ENCODE measurements at places on chromosomes 2 and 18. TPM values are rescaled to one million over a fixed set of nuclear protein-coding genes. Genes with fewer than 3 reads are reported as not detected.

CGREF1 gene
- total RNA-seq, result 3.0 TPM

AQP12B gene
- not detected for total RNA-seq

AQP12A gene
- total RNA-seq, result not detected

R3HDM1 gene
- 35.3 TPM for total RNA-seq

DLX2 gene
- 0.19 TPM for total RNA-seq

KANSL1L gene
- total RNA-seq, result 51.8 TPM

DCDC2C gene
- total RNA-seq, result not detected

UGT1A10 gene
- not detected for total RNA-seq

DNA sequence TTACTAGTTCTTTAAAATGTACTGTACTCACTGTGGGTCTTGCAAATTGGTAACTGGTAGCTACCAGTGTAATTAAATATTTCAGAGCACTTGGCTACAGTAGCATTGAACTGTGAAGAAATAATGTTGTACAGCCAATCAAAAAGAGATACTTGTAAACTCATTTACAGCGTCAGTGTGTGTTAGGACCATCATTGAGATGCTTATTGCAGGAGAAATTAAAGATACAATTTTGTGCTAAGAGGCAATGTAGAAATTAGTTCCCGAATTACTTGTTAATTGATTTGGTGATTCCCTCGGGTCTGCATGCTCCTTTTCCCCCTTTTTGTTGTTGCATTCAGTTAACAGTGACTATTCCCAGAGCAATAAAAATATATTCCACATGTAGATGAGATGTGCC lies 330.5 kb downstream of the AGAP1 start:
- no peak for DNase-seq

DNA sequence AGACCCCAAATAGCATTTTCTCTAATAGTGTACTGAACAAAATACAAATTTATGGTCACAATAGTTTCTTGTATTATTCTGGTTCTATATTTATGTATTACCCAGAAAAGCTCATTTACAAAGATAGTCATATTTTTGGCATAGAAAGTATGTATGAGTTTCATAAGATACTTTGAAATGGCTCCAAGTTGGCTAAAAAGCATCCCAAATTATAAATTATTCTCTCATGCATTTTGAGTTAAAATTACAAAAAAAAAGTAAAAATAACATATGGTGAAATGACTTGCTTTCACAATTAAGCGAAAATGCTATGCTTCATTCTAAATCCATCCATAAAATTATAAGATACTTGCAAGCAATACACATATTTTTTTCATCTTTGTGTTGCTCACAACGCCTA lies 530.7 kb downstream of the ZNF804A start:
- no peak for DNase-seq

- DNase-seq, result no peak
Observed at GRCh38 chr2:216918088-216918680, 58.3 kb upstream of the TNP1 start.

DNA sequence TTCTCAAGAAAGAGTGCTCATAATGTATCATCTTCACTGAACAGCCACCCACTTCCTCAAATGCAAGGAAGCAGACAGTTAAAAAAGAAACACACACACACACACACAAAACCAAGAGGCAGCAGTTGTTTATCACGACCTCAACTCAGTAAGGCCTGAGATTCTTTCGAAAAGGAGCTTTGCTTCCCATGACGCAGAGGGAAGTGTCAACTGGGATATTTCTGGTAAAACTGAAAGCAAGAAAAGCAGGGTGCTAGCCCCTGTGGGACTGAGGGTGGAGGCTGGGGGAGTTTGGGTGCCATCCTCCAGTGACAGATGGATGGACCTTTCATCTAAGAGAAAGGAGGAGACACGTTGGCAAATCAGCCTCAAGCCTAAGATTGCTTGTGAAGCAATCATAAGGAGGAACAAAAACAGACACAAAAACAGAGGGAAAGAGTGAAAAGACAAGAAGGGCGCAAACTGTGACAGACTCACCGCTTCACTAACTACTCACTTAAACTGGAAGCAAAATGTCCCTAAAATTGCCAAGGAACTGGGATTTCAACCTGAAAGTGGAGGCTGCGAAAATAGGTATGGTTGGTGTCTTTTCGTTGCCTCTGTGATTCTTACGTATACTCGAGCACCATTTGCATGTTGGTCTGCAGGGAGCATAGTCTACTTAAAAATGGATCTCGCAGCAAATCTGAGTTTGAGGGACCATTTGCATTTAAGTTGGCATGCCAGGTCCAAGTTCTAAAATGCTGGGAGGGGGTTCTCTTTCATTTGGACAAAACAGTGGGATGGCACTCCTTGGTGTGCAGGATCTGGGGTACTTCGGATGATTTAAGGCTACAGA lies at the start of gene ARHGAP25:
ARHGAP25 (plus strand) TSS at position 124 of the 838 bp plus-strand sequence; CDS start at position 513, 389 bp downstream.
- DNase-seq, result no peak

GRCh38 chr2:237866101-237866621 lies 6.7 kb downstream of the RAMP1 start:
- no peak for DNase-seq

GRCh38 chr18:9066817-9067306 lies 35.6 kb upstream of the NDUFV2 start:
- no peak for DNase-seq

- peak; percentile 0 for DNase-seq
Observed at GRCh38 chr2:128466376-128466775, 147.7 kb upstream of the HS6ST1 start.

DNA sequence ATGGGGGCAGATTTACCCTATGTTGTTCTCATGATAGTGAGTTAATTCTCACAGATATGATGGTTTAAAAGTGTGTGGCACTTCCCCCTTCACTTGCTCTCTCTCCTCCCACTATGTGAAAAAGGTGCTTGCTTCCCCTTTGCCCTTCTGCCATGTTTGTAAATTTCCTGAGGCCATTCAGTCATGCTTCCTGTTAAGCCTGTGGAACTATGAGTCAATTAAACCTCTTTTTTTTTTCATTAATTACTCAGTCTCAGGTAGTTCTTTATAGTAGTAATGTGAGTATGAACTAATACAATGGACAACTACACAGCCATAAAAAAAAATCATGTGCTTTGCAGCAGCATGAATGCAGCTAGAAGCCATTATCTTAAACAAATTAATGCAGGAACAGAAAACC lies 118.5 kb downstream of the CALCRL start:
- no peak for DNase-seq

GRCh38 chr2:171762879-171763573 lies 75.8 kb downstream of the DYNC1I2 start:
- DNase-seq, result no peak

All from neural progenitor cell (in vitro differentiated cells).